Spinal cord (tissue), 10 donors: ENCODE measurements at places on chromosomes 16 and 17.

DNA sequence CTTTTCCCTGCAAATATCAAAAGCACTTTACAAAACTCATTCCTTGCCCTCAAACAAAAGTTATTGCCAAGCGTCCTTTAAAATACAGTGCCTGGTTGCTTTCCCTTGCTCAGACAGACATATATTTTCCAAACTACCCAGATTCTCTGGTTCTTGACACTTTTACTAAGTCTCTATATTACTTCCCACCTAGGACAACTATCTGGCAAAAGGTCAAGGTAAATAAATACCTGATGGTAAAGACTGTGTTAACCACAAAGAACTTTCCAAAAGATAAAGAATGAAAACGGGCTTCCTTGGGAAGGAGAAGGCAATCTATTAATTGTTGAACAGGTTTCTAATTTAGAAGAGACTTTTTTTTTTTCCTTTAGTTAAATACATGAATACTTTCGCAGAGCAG, 1.9 kb downstream of the HS3ST3A1 start:
- no peak for DNase-seq

DNA sequence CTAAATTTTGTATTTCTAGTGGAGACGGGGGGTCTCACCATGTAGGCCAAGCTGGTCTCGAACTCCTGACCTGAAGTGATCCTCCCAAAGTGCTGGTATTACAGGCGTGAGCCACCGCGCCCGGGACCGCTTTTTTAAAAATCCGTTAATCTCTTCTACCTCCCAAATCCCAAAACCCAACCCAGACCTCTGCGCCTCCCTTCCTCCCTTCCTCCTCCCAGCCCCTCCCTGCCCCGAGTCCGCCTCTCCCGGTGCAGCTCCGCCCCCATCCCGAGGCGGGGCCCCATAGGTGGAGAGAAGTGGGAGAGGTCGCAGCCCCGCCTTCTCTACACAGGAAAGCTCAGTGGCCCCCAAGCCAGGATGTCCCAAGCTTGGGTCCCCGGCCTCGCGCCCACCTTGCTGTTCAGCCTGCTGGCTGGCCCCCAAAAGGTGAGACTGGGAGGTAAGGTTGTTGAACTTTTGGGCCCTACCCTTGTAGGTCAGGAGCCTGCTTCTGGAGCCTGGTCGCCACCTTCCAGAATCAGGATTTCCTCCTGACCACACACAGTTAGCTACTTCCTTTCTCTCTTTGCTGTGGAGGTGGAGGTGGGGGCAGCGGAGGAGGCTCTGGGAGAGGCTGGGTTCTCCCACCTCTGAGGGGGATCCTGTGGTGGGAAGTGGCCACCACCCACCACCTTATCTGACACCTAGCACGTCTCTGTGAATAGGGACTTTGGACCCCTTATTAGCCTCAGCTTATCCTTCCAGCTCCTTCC, at the start of gene TMEM92:
Gene TMEM92 (plus strand): TSS at position 325 of the 755 bp plus-strand sequence. CDS start 36 bp downstream, at position 361.
- no peak for DNase-seq

DNA sequence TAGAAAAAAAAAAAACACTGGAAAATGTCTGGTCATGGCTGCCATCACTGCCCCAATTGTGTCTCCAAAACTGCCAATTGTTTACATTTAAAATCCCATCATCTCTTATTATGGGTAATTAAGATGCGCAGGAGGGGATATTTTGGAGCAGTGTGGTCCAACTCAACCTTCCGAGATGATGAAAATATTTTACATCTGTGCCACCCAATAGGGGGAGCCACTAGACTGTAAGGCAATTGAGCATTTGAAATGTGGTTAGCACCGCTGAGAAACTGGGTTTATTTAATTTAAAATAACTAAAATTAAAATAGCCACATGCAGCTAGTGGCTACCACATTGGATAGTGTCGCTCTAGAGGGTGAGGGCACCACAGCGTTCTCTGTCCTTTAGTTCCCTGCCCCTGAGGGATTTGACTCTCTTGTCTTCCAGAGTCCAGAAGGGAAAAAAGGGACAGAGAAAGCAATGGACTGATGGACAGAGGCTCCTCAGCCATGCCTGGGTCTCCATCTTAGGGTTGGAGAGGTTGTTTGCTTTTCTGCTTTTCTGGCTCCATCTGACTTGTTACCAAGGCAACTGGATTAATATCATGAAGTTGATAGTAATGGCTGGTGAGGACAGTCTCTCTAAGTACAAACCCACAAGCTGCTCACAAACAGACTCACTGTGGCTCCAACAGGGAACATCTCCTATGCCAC, 3.5 kb downstream of the MPO start:
- DNase-seq: no peak

DNA sequence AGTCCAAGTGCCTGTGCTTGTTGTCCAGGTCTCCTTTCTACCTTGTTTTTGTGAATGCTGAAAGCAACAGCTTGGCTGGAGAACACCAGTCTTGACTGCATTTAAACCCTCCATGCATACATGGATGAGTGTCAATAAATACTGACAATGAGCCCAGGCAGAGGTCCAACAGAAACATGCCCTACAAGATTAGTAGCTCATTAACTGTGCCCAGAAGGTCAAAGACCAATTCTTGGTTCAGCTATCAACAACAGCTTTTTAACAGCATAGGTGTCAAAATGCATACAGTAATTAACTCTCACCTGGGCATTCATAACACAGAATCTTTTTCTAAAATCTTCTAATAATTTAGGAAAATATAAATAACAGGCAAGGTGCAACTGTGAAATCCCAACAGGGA, 63.2 kb downstream of the N4BP1 start:
- no peak for DNase-seq

DNA sequence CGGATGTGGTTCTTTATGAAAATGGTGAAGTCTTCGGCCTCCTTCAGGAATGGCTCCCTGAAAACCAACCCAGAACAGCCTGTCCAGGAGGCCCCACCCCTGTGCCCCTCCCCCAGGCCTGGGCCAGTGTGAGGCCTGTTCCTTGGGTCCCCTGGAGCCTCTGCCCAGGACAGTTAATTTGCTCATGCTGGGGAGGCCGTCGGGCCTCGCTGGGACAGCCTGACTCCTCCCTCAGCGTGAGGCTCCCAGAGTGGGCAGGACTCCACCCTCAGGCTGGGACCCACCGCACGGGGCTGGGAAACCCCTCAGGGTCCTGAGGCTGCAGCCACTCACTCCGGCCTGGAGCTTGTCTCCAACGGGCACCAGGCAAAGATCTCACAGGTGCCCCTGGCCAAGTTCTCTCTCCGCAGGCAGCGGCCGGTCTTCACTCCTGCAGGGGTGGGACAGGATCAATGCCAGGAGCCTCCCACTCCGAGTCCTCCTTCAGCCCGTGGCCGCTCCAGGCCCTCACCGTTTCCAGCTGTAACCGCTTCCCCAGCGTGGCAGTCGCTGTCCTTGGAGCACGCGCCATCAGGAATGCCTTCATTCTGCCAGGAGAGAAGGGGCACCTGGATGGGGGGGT, 5.8 kb downstream of the P2RX5 start:
- no peak for DNase-seq

- no peak for DNase-seq
These were observed 278 bp downstream of the RAB11FIP3 start for GRCh38 chr16:425740-426114.

- no peak for DNase-seq
These were observed 333.6 kb upstream of the TBX2 start for GRCh38 chr17:61066062-61066461.

- no peak for DNase-seq
These were observed 216.1 kb upstream of the PMFBP1 start for GRCh38 chr16:72388007-72388406.

GRCh38 chr16:68445458-68445857, 2.9 kb downstream of the SMPD3 start:
- DNase-seq: peak; percentile 43

DNA sequence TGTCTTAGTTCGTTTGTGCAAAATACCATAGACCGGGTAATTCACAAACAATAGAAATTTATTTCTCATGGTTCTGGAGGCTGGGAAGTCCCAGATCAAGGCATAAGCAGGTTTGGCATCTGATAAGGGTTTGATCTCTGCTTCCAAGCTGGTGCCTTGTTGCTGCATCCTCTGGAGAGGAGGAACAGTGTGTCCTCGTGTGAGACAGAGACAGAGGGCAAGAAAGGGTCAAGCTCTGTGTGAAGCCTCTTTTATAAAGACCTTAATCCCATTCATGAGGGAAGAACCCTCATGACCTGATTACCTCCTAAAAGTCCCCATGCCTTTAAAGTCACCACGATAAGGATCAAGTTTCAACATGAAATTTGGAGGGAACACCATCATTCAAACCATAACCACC, 55.8 kb upstream of the TANC2 start:
- DNase-seq: no peak

- no peak for DNase-seq
These were observed 64.1 kb downstream of the NEUROD2 start for GRCh38 chr17:39543664-39544063.

GRCh38 chr16:11196286-11196828, 59.6 kb downstream of the SOCS1 start:
- DNase-seq: no peak

GRCh38 chr16:57868913-57869520, 66.7 kb upstream of the KIFC3 start:
- DNase-seq: no peak

DNA sequence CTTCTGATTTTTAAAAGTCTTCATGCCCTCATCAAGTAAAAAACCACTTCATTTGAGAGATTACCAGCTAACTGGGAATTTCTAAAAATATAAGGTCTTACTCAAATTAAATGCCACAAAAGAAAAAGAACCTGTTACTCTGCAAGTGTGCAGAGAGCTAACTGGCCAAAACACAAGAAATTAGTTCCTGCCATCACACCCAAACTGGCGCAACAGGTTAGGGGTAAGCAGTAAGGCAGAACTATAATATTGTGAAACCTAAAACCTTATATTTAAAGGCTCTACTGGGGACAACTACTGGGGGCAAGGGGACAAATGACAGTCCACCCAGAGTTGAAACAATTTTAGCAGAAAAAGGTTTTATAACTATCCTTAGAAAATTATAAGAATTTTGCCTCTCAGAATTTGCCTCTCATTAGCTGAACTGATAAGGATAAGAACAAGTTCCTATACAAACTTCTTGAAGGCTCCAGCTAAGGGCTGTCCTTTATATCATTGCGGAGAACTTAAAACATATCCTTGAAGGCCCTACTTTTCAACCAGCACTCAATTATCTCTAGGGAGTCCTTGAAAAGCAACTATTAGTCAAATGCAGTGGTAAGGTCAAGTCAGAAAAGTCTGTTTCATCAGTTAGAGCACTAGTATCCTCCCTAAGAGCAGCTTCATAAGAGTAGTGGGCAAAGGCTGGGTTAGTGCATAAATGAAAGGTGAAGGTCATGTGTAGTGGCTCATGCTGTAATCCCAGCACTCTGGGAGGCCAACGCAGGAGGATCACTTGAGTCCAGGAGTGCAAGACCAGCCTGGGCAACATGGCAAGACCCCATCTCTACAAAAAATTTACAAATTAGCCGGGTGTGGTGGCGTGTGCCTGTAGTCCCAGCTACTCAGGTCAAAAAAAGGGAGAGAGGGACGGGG, 31.5 kb downstream of the SMURF2 start:
- DNase-seq: no peak

DNA sequence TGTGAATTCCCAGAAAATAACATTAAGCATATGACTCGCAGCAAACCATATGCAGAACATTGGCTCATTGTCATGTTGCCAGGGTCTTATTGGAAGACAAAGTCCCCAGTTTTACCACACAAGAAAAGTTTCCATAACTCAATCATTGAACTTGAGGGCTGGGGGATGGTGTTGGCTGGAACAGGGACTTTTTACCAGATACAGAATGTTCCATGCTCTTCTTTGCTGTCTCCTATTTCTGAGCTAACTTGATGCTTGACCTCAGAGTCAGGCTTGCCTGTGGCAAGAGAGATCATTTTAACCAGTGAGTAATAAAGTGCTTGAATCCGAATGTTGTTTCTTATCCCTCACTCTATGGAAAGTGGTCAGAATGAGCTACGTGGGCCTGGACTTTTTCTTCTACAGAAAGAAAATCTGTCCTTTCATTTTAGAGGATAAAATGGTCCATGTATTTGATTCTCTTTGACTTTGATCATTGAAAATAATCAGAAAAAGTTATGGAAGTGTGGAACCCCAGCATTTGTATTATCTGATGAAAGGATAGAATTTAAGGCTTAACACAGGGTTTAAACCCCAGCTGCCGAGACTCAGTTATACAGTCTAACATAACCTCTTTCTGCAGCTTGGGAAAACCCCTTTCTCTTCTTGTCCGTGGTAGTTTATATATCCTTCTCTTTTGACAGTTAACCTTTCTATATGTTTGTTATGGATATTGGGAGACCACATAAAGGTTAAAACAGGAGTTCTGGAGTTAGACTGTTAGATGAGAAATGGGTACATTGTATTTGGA, 67.0 kb downstream of the TUBD1 start:
- DNase-seq: no peak

- DNase-seq: no peak
These were observed 52.5 kb downstream of the NACA2 start for GRCh38 chr17:61538480-61538879.

- DNase-seq: no peak
These were observed 2.0 kb downstream of the TRIM47 start for GRCh38 chr17:75876190-75876937.

DNA sequence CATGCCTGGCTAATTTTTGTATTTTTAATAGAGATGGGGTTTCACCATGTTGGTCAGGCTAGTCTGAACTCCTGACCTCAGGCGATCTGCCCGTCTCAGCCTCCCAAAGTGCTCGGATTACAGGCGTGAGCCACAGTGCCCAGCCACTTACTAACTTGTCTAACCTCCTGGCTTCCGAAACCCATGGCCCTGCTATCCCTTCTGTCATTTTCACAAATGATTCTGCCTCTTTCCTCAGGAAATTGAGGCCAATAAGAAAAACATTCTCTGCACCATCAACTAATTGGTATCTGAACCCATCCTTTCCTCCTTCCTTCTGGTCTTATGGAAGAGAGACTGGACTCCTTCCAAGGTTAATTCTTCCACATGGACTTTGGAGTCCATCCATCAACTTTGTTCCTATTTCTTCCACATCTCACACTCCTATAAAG, 27.9 kb upstream of the TNRC6A start:
- peak; percentile 8 for DNase-seq

GRCh38 chr16:57009643-57010170, 20.4 kb downstream of the NLRC5 start:
- DNase-seq: no peak

GRCh38 chr16:65666132-65666941, 544.5 kb upstream of the CDH11 start:
- DNase-seq: no peak

GRCh38 chr16:87457061-87457611, 35.7 kb downstream of the ZCCHC14 start:
- no peak for DNase-seq

DNA sequence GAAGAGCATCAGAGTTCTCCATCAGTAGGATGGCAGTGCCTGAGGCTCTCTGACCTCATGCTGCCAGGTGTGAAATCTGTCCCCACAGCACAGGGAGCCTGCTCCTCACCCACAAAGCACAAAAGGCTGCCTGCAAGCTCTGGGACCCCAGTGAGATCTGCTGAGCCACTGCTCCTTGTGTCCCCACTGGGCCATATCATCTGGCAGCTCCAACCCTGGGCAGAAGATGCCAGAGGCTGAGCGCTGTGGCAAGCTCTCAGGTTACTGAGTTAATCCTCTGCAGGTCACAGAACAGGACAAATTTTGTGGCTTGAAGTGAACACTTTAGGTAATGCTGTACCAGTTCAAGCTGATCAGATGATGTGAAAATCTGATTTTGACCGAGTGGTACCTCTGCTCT, 26.7 kb upstream of the ERN1 start:
- DNase-seq: no peak

GRCh38 chr17:47995241-47995935, 24.5 kb downstream of the CDK5RAP3 start:
- no peak for DNase-seq

- no peak for DNase-seq
These were observed 3.3 kb downstream of the ERBB2 start for GRCh38 chr17:39702901-39703893.
